Stimulated activated CD4-positive, alpha-beta T cell treated with anti-CD3 and anti-CD28 coated beads, Interleukin-1b, Interleukin-23, amount 100 ng/mL, for 4 hours (primary cell): ENCODE measurements at places on chromosomes 13 and 19.
A peak's percentile ranks its signal among the peaks of the same experiment; 100 is the strongest.

- DNase-seq = no peak
These were observed 17.9 kb downstream of the ACTN4 start for GRCh38 chr19:38665219-38665931.

GRCh38 chr13:45846681-45847080, 4.9 kb downstream of the SIAH3 start:
- no peak for DNase-seq

DNA sequence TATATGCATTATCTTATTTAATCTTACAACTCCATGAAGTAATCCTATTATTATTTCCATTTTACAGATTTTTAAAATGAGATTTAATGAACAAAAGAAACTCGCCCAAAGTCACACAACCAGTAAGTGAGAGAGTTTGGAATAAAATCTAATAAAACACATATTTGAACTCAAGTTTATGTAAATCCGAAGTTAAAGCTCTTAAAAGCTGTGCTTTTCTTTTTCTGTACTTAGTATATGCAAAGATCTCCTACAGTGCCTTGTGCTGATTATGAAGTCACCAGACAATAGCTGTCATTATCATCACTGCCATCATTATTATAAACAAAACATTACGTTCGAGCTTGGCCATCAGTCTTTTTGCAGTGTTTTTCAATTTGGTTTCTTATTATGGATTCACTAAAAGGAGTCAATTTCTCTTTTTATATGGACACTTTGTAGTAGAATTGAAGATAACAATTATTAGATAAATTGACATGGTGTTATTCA, 29.7 kb upstream of the ENOX1 start:
- DNase-seq = no peak

DNA sequence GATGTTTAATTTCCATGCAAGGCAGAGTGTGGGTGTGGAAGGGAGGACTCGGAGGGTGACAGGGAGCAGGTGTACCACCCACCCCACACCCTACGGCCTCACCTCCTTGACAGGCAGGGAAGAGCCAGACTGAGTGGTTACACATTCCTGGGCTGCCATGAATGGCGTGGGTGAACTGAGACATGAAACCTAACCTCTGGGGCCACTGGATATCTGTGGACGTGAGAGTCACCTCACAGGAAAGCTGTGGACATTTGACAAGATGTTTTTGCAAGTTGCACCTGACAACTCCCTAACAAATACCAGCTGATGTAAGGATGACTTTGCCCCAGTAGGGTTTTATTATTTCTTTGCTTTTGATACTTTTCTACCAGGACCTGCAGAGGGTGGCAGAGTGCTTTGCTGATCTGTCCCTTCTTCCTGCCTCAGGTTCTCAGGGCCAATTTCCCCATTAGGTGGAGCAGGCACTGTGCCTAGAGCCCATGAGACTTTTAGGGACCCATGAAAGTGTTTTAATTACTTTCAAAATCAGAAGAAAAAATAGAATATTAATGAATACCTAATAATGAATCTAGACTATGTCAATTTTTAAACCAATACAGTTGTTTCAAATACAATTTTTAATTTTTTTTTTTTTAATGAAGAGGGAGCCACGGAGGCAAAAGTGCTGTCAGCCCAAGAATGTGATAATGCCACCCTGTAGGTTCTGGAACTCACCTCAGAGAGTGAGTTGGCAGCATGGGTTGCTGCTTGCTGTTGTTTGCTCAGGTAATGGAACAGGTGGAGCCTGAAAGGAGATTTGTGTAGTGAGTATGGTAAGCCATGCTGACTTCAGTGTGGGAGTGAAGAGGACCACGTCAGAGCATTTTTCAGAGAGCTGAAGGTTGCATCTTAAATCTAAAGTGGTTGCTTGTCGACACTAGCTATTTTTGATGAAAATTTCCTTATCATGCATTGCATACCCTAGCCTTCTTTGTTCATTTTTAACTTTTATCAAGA, 58.0 kb upstream of the CYSLTR2 start:
- peak; percentile 9 for DNase-seq

GRCh38 chr19:38411041-38411712, 8.3 kb downstream of the FAM98C start:
- no peak for DNase-seq

GRCh38 chr19:294946-295686, 3.9 kb upstream of the PLPP2 start:
- DNase-seq = peak; percentile 41

GRCh38 chr19:3420909-3421619, 54.7 kb downstream of the NFIC start:
- DNase-seq = no peak

DNA sequence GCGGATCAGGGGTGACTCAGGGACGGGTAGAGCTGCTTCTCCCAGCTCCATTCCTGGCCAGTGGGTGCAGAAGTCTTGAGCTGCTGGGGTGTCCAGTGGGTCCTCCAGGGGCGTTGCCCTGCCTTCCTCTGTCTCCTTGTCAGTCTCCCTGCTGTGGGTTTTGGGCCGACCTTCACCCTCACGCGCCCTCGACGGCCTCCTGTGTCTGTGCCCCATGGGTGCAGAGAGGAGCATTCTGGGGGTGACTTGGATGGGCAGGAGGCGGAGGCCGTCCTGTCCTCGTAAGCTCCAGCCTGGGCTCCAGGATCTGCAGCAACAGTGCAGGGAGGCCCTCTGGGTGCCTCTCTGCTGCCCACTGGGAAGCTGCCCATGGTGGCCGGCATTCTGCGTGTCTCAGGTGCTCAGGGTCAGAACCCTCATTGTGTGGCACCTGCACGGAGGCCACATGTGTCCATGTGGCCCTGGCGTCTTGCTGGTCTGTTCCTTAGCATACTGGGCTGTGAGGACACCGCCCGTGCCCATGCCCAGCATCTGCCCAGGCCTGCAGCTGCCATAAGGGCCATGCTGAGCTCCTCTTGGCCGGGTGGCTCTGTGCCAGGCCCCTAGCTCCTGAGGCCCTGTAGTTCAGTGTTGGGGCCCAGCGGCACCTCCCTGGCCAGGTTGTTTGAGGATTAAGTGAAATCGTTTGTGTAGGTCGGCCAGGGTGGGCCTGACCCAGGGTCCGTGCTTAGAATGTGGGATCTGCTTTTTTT, 17.3 kb downstream of the DOT1L start:
- no peak for DNase-seq

GRCh38 chr13:60646620-60647019, 249.6 kb downstream of the TDRD3 start:
- no peak for DNase-seq

DNA sequence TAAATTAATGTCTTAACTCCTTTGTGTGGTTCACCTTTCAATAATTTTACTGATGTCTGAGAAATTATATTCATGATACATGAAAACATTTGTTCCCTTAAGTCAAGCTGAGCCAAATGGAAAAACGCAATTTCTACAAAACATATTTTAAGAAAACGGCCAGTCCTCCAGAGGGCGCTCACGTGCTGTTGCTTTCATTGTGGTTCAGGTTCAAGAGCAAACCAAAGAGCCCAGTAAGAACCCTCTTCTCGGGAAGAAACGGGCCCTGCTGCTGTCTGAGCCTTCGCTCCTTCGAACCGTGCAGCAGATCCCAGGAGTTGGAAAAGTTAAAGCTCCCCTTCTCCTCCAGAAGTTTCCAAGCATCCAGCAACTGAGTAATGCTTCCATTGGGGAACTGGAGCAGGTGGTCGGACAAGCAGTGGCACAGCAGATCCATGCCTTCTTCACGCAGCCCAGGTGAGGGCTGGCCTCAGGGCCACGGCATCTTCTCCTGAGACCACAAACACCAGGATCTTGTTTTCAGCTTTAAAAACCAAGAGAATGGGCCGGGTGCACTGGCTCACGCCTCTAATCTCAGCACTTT, 4.3 kb downstream of the FAAP24 start:
- DNase-seq = peak; percentile 60

DNA sequence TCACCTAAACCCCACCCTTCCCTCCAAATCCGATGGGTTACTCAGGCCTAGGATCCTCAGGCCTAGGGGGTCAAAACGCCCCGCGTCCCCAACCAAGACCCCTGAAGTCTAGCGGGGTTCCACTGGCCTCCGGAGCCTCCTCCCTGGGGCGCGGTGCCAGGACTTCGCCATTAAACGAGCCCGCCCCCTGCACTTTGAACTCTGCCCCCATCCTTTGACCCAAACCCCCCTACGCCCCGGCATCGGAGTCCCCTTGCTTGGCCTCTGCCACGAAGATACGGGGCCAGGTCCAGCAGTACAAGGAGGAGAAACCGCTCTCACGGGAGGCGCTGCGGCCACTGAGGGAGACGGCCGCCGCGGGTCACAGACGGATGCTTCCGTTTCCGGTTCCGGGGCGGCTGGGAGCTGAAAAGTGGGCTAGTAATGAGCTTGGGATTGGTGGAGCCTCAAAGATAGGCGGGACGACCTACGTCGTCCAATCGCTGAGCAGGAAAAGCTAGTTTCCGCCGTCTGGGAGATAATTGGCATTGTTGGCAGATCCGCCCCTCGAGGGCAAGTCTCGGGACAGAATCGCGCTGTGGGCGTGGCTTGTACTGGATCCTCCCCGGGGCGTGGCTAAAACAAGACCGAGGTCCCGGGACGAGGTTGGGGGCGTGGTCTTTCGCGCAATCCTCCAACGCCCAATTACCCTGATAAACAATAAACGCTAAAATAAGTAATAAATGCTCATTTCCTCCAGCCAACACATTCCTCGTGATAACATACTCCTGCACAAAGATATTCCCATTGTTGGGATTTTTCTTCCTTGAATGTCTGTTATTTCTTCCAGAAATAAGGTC, 5.7 kb upstream of the ZNF77 start:
- peak; percentile 100 for DNase-seq

- no peak for DNase-seq
These were observed 110.8 kb downstream of the TNFRSF19 start for GRCh38 chr13:23680845-23681669.

- DNase-seq = no peak
These were observed 12.1 kb upstream of the LGALS14 start for GRCh38 chr19:39692166-39692565.

- no peak for DNase-seq
These were observed 10.5 kb downstream of the GNG7 start for GRCh38 chr19:2691951-2692350.

- DNase-seq = no peak
These were observed 6.8 kb downstream of the TRAPPC6A start for GRCh38 chr19:45171211-45171623.

GRCh38 chr19:42088471-42089190, 12.7 kb downstream of the ZNF574 start:
- DNase-seq = no peak

DNA sequence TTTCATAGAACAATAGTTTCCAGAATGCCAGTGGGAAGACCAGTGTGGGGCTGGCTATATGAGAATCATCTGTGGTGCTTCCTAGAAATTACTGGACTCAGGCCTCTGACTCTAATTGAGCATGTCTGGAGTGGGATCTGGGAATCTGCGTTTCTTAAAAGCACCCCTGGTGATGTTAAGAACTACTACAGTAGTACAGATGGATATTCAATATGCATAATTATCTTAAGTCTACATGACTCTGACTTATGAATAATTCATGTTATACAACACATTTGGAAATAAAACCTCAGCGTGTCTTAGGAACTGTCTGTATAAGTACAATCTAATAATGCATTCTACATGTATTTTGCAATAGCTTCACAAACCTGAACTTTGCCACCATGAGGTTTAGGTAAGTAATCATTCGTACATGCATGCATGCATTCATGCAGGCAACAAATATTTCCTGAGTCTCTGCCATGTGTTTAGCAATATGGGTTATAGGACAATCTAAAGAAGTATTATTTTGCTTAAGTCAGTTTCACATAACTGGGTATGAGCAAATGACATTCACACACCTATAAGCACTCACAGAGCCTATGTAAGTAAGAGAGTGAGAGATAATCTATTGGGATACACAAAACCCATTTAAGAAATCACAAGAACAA, 62.0 kb downstream of the EPSTI1 start:
- DNase-seq = no peak

- no peak for DNase-seq
These were observed 320.5 kb downstream of the OXGR1 start for GRCh38 chr13:96673825-96674224.

DNA sequence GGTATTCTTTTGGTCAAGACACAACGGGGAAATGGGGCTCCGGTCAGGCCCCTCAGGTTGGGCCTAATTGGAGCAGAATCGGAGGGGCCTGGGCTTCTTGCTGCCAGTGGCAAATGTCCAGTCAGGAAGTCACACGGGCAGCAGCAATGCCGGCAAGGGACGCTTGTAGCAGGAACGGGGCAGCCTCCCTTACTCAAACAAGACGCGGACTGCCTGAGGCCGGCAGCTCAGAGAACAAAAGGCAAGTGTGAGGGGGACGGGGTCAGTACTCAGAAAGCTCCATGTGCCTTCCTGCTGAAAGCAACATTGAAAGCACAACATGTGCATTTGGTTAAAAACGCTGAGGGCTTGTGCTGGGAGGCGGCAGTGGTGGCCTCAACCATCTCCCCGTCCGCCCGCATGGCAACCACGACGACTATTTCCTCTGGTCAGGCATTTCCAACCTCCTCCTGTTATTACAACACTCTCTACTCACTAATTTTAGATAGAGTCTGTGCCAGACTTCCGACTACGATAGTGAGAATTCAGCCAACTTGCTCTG, 20.5 kb upstream of the RASA3 start:
- no peak for DNase-seq

DNA sequence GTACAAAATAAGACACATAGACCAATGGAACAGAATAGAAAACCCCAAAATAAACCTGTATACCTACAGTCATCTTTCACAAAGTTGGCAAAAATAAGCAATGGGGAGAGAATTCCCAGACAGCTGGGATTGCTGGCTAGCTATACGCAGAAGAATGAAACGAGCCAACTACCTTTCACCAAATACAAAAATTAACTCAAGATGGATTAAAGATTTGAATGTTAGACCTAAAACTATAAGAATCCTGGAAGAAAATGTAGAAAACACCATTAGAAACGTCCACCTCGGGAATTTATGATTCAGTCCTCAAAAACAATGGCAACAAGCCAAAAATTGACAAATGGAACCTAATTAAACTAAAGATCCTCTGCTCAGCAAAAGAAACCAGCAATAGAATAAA, 408.1 kb upstream of the SLITRK1 start:
- no peak for DNase-seq

- no peak for DNase-seq
These were observed 108.9 kb downstream of the SLC7A1 start for GRCh38 chr13:29486551-29486950.

DNA sequence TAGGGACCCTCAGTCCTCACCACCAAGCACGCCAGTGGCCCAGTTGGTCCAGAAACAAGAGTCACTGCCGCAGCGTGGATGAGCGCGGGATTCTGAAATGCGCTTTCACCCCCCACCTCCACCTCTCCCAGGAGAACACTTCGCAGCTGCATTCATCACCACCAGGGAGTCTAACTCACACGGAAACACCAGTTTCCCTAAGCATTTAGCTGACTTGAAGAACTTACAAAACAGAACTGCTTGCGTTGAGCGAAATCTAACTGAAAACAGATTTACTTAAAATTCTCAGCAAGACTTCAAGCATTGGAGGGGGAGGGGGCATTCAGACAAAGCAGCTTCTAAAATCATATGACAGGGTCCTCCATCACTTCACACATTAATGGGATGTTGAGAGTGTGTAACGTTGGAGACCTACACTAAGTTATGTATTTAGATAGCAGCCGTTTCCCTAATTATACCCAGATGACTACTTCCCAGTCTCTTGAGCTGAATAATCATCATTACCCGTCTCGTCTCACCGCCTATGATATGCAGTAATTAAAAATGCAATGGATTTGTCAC, 258.2 kb upstream of the IRS2 start:
- DNase-seq = no peak
